ENCODE measurements at places on chromosomes 1 and 21.

GRCh38 chr1:162681122-162681436, 48.8 kb downstream of the DDR2 start:
- no peak for DNase-seq

- DNase-seq: no peak
Observed at GRCh38 chr21:38287476-38287875, 30.7 kb downstream of the KCNJ15 start.

DNA sequence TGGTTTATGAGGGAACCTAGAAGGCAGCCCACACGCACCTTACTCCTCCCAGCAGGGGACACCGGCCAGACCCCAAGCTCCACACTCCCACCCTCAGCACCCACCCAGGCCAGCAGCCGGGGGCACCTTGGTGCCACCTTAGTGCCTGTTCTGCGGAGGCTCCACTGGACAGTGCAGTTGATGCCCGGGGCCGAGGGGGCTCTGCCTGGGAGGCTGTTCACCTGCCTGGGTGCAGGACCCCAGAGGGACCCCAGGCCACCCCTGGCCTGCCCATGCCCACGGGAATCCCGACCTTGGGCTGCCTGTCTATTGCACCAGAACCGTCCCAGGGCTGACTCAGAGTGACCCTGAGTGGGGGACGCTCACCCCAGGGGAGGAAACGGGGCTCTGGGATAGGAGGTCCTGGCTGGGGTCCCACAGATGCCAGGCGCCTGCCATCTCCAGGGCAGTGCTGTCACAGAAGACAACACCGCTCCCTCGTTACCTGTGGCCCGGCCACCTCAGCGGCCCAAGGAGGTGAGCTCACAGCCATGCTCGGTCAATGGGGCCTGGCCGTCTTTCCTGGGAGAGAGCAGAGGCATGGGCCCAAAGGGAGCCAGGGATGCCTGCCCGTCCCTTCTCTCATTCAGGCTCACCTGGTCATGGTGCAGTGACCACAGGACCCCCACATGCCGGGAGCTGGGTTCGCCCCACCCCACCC, 696 bp downstream of the SCNN1D start:
- no peak for DNase-seq

DNA sequence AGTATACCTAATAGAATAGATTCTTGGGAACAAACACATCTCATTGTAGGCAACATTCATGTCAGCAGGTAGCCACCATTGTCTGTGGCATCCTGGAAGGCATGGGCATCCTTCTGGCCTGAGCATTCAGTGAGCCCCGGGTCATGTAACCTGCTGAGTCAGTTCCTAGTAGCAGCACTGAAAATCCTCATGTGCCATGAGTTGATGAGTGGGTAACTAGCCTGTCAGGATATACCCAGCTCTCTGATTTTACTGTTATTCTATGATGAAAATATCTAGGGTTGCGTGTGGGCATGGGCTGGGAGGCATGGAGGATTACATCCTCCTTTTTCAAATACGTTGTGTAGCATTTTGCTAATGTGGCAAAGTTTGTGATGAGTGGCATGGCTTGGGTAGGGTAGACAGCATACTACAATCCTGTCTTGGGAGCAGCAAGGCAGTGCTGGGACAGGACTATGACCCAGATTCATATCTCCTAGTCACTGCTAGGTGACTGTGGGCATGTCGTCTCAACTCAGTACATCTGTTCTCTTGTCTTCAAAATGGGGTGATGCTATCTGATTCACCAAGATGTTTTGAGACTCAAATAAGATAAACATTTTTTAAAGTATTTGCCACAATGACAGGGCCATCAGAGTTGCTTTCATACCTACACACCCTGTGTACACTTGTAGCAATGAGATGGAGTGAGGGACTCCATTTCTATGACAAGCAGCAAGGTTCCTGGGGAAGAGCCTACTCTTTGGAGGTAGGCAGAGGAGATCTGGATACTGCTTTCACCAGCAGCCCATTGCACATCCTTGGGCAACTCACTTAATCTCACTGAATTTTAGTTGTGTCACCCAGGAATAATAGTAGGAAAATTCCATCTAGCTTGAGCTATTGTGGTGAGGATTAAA, 62.5 kb downstream of the CD58 start:
- no peak for DNase-seq
